ENCODE measurements at places on chromosomes 4 and X.

- DNase-seq: no peak
Measured at GRCh38 chr4:118076958-118077766, 42.9 kb downstream of the NDST3 start.

GRCh38 chrX:51024106-51024696, 113.7 kb downstream of the BMP15 start:
- DNase-seq: no peak

GRCh38 chr4:12881945-12882584, 602.1 kb downstream of the RAB28 start:
- DNase-seq: no peak

DNA sequence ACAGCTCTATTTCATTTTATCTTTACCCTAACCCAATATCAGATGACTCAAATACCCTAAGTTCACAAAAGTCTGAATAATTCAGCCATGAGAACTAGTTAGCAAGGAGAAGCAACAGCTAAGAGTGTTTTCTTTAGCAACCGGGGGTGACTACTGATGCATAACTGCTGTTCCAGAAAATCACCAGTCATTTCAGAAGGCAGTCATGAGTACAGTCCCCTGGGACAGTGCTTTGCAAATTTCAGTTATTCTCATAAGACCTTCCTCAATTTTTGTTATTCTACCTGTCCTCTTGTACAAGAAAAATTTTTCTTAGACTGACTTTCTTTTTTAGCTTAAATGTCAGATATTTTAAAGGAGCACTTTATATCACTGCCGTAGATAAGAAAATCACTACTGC, 16.4 kb downstream of the BANK1 start:
- no peak for DNase-seq

DNA sequence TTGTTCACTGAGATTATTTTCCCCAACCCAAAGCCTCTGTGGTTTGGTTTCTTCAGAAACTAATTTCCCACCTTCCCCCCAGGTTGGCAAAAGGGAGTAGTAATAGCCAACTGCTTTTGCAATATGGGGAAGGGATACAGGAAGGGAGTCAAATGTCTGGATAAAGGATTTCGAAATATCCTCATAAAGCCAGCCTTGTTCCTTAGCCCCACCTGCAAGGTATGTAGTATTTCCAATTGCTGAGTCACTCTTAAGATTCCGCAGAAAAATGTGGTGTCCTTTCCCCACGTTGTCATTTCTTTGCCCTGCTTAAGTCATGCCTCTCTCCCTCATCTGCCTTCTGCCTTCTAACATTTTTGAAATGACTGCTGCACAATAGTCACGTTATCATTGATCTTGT, 138.8 kb upstream of the DCAF8L1 start:
- no peak for DNase-seq

DNA sequence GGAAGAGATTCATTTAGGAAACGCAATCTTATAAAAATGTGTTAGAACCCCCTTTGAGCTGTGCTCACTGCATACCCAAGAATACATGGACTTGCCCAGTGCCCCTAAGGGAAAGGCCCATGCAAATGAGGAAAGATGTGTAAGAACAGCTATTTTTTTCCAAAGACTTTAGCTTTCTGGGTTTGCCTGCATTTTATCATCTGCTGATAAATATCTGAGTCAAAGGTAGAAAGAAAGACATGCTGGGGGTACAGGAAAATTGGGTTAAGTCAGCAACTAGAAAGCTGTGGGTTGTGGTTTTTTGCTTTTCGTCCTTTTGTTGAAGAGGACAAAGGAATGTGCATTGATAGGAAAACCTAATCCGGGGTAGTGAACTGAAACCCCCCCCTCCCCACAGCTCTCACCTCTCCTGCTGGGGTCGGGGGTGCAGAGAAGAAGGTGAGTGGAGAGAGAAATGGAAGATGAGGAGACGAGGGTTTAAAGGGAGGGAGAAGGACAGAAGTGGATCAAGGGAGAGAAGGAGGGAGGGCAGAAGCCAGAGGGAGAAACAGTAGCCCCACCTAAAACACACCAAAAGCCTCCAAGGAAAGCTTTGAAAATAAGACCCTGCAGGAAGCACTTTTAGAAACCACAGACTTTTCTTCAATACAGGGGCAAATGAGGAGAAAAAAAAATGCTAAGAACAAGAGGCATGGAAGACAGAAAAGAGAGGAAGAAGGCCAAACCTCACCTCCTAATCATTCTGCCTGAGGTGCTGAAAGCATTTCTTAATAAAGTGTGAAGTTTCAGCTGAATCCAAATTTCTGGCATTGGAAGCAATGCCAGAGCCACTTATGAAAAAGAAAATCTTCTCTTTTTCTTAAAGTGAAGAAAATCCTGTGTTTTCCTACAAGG, 49.3 kb downstream of the KDR start:
- no peak for DNase-seq

DNA sequence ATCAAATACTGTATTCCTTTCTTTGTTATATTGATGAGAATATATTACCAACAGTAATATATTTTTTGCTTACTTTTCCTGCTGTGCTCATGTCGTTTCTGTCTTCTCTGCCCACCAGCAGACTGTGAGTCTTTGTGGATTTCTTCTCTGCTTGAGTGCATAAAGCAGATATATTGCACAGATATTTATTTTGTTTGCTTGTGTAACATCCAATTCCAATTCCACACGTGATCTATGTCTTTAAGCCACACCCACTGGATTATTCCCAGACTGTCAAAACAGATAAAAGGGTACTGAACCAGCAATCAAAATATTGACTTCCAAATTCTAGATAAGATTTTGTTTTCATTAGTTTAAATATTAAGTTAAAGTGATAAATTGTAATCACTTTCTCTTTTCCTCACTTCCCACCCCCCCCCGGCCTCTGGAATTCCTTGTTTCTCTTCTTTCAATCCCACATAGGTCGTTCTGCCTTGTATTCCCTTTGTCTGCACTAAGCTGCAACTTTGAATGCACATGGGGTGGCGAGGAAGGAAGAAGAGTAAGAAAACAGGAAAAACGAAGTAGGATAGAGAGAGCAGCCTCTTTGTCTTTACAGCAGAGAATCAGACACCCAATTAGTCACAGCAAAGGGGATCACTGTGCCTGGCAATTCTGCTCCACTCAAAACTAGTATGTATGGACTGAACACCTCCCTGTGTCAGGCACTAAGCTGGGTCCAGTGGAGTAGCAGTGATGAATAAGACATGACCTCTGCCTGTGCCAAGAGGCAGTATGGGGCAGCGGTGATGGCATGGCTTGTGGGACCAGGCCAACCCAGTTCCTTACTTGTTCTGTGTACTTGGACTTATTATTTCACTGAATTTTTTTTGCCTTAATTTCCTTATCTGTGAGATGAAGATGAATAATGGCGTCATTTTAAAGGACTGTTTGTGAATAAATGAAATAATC, at the start of gene ADH1B:
Gene ADH1B, minus strand, starts transcription at position 161 of the 951 bp plus-strand sequence. Its CDS starts 70 bp downstream, at position 91.
- no peak for DNase-seq

- DNase-seq: no peak
Measured at GRCh38 chrX:15804563-15804962, 14.3 kb downstream of the ZRSR2 start.

- peak; percentile 62 for DNase-seq
Measured at GRCh38 chrX:149392921-149393320, 112.2 kb downstream of the IDS start.

GRCh38 chr4:40258627-40259026, 61.8 kb downstream of the RHOH start:
- no peak for DNase-seq

DNA sequence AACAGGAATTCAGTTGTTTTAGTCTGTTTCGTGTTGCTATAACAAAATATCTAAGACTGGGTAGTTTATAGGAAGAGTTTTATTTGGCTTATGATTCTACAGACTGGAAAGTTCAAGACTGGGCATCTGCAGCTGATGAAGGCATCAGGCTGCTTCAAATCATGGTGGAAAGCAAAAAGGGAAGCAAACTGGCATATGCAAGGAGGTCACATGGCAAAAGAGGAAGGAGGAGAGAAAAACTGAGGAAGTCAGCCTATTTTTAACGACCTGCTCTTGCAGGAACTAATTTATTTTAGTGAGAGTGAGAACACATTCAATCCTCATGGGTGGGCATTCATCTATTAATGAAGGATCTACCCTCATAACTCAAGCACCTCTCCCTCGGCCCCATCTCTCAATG, 363.1 kb upstream of the HS3ST1 start:
- DNase-seq: no peak

DNA sequence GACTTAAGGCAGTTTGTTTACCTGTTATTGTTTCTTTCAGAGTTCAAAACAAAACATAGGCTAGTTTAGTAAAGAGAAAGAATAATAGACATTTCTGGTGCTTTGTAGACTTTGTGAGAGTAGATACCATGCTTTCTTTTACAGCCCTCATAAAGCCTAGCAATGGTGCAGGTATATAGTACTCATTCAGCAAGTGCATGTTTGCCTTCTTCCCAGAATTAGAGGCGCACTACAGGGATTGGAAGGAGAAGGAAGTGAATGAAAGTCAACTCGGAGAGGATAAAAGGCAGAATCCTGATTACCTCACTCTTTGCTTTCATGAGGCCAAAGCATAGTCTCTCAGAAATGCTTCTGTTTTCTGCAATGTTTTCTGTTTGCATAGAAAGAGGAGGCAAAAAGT, 43.1 kb upstream of the FHDC1 start:
- DNase-seq: no peak

- DNase-seq: peak; percentile 74
Measured at GRCh38 chrX:47232803-47233332, at the start of gene USP11. USP11 (plus strand) TSS chrX:47233009; CDS start chrX:47233044, 35 bp downstream.

GRCh38 chr4:61783050-61783449, 582.9 kb downstream of the ADGRL3 start:
- no peak for DNase-seq

- no peak for DNase-seq
Measured at GRCh38 chr4:128220286-128221235, 67.1 kb downstream of the PGRMC2 start.

DNA sequence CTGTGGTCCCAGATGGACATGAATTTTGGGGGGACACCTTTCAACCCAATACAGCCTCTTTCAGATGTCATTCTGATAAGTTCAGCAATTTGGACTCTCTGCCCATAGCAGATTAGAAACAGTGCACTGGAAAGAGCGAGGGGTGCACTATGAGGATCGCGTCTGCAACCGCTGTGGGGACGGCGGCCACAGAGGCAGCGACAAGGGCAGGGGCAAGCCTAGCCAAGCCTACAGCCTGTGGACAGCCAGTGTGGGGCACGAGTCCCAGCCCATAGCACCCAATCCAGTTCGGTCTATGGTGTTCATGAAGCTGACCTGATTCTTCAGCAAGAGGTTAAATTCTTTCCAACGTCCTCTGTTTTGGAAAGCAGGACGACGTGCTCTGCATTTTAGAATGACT, 9.7 kb upstream of the NSG1 start:
- no peak for DNase-seq

DNA sequence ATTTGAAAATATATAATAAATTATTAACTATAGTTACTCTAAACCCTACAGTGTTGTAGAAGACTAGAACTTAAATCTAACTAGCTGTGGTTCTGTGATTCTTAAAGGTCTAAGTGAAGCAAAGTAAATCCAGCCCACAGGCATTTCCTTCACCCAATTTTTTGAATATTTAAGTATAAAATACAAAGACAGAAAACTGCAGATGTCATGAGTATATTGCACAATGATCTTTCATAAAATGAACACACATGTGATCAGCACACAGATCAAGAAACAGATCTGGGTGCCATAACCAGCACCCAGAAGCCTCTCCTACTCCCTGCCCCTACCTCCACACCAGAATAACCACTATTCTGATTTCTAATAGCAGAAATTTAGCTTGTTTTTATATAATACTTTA, 82.9 kb downstream of the CAMK2D start:
- no peak for DNase-seq

GRCh38 chr4:115110191-115111181, 2.9 kb downstream of the NDST4 start:
- DNase-seq: peak; percentile 81

DNA sequence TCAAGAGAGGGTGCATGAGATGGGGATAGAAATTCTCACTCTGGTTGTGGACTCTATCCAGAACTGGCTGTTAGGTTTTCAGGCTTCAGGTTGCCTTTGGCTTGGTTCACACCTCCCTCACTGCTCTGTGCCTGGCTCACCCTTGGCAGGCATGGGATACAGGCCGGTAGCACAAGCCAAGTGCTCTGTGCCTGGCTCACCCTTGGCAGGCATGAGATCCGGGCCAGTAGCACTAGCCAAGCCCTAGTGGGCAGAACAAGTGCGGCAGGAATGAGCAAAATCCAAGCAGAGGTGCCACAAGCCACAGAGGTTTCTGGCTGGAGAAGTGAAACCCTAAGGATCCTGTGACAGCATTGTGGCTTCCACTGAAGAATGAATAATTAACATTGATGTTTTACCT, 1642.3 kb downstream of the C4orf33 start:
- DNase-seq: no peak

- peak; percentile 17 for DNase-seq
Measured at GRCh38 chr4:129335276-129335675, 239.3 kb downstream of the C4orf33 start.

GRCh38 chrX:73447311-73447794, 500 bp downstream of the CDX4 start:
- DNase-seq: no peak

- no peak for DNase-seq
Measured at GRCh38 chr4:26402458-26402857, 81.6 kb downstream of the RBPJ start.

GRCh38 chr4:6956434-6957147, 47.0 kb downstream of the TBC1D14 start:
- no peak for DNase-seq

DNA sequence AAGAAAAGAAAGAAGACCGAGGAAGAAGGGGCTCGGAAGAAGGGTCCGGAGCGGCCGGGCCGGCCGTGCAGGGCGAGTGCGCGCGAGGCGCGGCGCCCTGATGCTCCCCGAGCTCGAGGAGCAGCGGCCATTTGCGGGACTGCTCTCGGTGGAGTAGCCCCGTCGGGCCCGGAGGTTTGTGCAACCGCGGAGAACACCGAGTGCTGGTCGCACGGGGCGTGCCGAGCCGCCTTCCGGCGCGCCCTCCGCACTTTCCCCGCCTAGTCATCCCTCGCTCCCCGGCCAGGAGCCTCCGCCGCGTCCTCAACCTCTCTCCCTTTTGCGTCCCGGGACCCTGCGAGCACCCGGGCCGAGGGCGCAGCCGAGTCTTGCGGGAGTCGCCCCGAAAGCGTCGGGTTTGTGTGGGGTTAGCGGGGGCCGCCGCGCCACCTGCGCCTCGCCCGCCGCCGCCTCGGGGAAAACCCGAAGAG, 127.4 kb downstream of the LAS1L start:
- DNase-seq: no peak
